ENCODE measurements at places on chromosomes 13 and 19.

- DNase-seq: no peak
These were observed 3.3 kb downstream of the ICAM5 start for GRCh38 chr19:10292789-10293636.

- DNase-seq: no peak
These were observed 378.5 kb downstream of the LMO7 start for GRCh38 chr13:76014406-76015318.

DNA sequence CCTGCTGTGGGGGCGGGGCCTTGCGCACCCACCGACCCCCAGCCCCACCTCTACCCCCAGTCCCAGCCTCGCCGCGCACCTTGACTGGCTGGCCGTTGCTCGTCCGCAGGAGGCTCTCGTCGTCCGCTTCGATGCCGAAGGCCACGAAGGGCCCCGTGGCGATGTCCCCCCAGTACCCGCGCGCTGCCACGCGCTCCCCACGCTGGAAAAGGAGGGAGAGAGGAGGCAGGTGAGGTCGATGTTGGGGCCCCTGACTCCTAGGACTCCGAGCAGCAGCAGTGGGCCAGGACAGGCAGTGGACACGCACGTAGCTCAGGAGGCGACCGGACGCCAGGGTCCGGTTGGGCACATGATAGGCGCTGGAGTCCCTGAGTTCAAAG lies 3.4 kb upstream of the TNNI3 start:
- no peak for DNase-seq

DNA sequence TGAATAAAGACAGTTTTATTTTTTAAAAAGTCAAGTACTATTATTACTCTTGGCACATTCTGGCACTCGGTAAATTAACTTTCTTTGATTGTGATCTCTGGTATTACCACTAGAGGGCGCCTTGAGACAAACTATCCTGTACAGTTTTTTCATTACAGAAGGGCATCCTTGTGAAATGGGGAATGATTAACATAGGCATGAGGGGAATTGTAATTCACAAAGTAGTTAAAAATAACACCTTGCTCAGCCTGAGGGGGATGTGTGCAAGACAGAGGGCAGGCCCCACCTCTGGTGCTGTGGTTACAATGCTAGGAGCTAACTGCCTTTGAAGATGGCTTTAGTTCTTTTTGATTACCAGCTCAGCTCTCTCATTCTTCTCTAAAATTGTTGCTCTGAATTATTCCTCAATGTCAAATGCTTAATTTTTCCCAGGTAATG lies 24.2 kb upstream of the C1QTNF9B start:
- DNase-seq: no peak

DNA sequence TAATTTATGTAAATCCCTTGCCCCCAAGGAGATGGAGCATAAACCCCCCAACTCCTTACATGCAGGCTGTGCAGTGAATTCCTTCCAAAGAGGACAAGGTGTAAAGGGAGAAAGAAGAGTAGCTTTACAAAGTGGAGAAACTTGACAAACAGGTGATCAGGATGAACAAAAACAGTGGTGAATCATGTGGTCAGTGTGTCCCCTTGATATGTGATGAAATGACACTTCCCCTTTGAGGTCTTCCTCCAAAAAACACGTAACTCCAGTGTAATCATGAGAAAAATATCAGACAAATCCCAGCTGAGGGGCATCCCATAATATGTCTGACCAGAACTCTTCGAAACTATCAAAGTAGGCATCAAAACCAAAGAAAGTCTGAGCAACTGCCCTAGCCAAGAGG lies 29.5 kb upstream of the AKT2 start:
- no peak for DNase-seq

DNA sequence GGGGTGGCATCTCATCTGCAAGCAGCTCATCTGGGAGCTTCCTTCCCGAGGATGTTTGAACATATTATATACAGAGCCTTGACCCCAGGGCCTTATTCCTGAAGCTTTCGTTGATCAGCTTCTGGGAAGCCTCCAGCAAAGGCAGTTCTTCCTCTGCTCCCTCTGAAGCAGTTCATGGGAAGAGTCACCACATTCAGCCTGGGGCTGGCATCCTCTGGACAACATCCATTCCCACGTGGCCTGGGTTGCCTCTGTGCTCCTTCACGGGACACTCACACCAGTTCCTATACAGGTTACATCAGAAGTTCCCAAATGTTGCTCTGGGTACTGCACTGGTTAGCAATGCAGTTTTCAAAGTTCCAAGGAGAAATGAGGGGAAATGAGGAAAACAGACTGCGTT lies 29.6 kb downstream of the COL4A2 start:
- no peak for DNase-seq

GRCh38 chr13:44815623-44816022 lies 173.6 kb downstream of the NUFIP1 start:
- no peak for DNase-seq

GRCh38 chr19:3010871-3011270 lies 18.2 kb downstream of the TLE2 start:
- no peak for DNase-seq

DNA sequence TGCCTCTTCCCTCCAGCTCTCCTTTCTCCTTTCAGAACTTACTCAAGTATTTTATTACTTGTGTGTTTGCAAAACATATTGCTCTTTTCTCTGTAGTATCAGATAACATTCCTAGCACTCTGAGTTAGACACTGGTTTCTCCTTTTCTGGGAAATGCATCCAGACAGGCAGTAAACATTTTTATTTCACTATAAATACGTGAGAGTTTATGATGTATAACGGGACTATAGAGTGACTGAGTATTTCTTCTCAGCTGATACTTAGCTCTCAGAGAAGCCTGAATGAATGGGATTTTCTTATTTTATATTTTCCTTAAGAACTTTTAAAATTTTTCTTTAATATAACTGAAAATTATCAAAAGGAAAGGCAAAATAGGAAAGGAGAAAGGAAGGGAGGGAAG lies 211.2 kb upstream of the EDNRB start:
- no peak for DNase-seq

DNA sequence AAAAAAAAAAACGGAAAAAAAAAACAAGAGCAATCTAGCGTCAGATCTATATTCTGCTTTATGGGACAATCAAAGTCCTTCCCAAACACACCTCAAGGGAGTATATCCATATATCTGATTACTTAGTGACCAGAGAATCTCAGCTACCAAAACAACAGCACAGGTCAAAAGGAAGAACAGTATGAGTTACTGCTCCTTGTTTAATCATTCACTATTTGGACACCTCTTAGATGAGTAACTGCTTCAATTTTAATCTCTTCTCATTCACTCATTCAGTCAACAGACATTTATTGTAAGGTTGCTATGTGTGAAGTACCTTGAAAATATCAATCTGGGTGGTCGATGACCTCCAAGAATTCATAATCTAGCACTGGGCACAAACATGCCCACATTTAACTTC lies 193.2 kb downstream of the IRS2 start:
- no peak for DNase-seq

DNA sequence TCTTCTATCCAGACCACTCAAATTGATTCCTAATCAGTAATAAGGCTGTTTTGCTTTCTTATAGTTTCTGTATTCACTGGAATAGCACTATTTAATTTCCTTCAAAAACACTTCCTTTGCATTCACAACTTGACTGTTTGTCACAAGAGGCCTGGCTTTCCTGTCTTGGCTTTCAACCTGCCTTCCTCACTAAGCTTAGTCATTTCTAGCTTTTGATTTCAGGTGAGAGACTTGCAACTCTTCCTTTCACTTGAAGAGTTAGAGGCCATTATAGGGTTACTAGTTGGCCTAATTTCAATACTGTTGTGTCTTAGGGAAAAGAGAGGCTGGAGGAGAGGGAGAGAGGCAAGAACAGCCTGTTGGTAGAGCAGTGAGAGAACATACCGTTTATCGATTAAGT lies 47.0 kb downstream of the SACS start:
- no peak for DNase-seq

DNA sequence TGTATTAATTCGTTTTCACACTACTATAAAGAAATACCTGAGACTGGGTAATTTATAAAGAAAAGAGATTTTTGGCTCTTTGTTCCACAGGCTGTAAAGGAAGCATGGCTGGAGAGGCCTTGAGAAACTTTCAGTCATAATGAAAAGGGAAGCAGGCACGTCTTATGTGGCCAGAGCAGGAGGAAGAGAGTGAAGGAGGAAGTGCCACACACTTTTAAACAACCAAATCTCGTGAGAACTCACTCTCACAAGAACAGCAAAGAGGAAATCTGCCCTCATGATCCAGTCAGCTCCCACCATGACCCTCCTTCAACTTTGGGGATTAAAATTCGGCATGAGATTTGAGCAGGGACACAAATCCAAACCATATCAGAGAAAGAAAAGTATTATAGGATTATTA lies 1255.9 kb upstream of the MIR17HG start:
- DNase-seq: no peak

- DNase-seq: no peak
These were observed 3.6 kb downstream of the CACNG7 start for GRCh38 chr19:53912653-53913052.

- no peak for DNase-seq
These were observed 420.5 kb upstream of the HTR2A start for GRCh38 chr13:47317356-47317755.

DNA sequence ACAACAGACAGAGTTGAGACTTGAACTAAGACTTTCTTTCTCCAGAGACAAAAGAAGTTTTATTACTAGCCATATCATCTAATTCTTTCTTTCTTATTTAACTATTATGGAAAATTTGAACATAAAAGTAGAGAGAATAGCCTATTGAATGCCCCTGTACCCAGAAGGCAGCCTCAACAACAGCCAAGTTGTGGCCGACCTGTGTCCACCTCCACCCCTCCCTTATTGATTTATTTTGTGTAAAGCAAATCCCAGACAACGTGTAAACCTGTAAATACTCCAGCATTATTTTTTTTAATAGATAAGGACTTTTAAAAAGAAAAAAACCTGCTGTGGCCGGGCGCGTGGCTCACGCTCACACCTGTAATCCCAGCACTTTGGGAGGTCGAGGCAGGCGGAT lies 26.1 kb upstream of the FXYD3 start:
- DNase-seq: no peak

DNA sequence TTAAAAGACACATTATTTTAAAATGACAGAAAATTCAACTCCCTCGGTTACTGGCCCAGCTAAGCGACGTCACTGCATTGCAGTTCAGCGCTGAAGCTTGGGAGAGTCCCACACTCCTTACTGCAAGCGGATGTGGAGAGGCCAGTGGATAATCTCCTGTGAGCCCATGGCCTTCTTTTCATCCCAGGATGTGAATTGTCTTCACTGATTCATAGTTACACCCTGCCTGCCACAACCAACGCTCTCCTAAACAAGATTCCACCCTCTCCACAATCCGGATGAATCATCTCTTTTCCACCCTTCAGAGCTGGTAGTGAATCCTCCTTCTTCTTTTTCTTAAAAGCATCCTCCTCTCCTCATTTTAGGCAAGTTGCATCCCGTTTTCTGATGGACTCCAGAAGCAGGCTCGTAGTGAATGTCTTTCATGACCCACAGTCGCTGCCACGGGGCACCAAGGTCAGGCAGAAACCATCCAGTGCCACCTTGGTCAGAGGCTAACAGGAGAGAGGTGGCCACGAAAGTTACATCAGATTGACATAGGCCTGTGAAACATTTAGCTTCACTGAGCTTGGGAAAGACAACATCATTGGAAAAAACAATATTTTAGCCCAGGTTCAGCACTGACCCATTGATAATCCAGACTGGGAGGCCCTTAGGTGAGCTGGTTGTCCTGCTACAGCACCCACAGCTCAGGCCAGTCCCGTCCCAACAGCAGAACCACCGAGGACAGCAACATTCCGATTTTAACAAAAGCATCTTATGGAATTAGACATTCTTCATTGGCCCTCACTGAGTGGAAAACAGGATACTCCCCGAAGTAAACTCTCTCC lies 2.0 kb downstream of the GJB2 start:
- DNase-seq: no peak

GRCh38 chr13:96792736-96793403 lies 201.4 kb downstream of the OXGR1 start:
- DNase-seq: no peak

- DNase-seq: no peak
These were observed 23.5 kb downstream of the COL5A3 start for GRCh38 chr19:9986787-9987281.

- DNase-seq: no peak
These were observed 31.2 kb upstream of the CACNA1A start for GRCh38 chr19:13537454-13537853.

DNA sequence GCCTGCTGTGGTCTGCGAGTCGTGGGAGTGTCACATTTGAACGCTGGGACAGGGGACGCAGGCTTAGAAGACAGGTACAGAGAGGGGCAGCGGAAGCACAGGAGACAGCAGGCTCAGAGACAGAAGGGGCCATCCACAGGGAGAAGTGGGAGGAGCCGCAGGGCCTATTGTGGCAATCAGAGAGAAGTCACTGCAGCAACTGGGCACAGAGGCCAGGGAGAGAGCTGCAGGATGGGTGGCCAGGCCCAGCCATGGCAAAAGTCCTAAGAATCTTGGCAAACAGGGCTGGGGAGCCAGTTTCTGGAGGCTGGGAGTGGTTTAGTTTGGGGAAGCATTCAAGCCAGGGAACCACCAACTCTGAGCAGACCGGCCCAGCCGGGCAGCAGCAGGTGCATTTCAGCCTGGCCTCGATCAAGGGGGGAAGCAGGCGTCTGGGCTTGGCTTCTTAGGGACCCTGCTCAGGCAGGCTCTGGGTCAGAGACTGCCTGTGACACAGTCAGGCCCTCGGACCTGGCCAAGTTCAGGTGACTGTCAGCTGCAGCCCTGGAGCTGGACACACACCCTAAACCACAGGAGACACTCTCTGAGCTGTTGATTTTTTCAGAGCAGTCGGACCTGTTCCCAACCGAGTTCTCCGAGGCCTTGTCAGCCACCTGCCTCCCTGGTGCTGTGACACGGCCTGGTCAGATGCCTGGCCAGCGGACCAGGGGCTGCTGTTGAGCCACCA lies 11.8 kb downstream of the SH3GL1 start:
- DNase-seq: no peak

DNA sequence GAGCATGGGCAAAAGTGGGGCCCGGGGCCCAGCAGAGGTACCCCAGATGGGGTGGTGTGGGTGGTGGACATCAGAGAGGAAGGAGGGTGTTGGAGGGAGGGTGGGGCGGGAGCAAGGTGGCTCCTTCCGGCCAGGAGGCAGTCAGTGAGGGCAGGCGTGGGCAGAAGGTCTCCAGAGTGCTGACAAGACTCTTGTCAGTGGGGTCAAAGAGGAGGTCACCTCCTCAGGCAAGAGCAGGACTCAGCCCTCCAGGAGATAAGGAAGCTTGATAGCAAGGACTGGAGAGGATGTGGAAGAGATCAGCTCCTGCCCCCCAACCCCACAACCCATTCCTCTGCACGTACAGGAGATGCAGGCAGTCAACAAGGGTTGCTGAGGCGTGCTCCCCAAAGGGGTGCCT lies 9.8 kb downstream of the GJA3 start:
- DNase-seq: no peak

- no peak for DNase-seq
These were observed 46.9 kb downstream of the FGF9 start for GRCh38 chr13:21717817-21718216.

Data from activated CD8-positive, alpha-beta memory T cell treated with anti-CD3 and anti-CD28 coated beads for 1 hour (primary cell).